ENCODE measurements at places on chromosomes 13 and 19.

- H3K27ac ChIP-seq, result no peak overlapping the region
- H3K4me1 ChIP-seq, result peaks cover 3% of the 10 kb centered on the region
- DNase-seq, result no peak
- no peak overlapping the region for H3K4me3 ChIP-seq
Measured at GRCh38 chr13:100129605-100130004, 40.7 kb downstream of the PCCA start.

GRCh38 chr19:35355791-35356460 is 2.3 kb upstream of the FFAR3 start:
- peak; percentile 59 for DNase-seq
- H3K27ac ChIP-seq, result no peak overlapping the region
- no peaks in the 10 kb centered on the region for H3K27me3 ChIP-seq

- no peaks in the 10 kb centered on the region for H3K4me1 ChIP-seq
- H3K27me3 ChIP-seq, result no peaks in the 10 kb centered on the region
- no peak overlapping the region for H3K4me3 ChIP-seq
- H3K27ac ChIP-seq, result no peak overlapping the region
- no peaks in the 10 kb centered on the region for H3K36me3 ChIP-seq
- DNase-seq, result no peak
Measured at GRCh38 chr13:89737051-89737450, 1610.4 kb upstream of the MIR17HG start.

DNA sequence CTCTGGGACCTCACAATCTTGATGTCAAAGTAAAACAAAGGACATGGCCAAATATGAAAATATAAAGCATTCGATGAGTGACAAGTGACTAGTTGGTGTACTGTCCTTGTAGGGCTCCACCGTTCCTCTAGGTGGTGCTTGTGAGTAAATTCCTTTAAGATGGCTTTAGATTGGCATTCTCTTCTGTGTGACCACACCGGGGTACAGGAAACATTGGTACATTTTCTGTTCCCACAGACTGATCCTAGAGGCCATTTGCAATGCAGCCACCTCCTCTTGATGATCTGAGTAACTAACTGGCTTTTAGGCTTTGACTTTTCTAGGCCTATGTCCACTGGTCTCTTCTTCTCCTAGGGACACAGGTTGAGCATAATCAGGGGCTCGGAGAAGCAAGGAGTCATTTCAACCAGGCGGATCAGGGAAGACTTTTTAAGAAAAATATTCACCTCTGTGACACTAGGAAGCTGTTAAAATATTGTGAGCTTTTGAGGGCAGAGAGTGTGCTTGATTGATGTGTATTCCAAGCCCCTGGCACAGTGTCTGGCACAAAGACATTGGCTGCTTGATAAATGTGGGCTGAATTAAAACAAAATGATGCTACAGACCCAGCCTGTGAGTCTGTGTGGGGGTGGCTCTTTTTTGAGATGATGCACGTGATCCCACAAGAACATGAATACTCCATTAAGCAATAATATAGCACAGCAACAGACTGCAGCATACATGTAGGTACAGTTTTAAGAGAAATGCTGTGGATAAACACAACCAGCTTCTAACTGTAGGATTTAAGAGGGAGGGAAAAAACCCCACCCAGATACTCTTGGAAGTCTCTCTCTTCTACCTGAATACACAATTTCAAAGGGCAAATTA is 21.0 kb downstream of the EPSTI1 start:
- peaks cover 6% of the 10 kb centered on the region for H3K36me3 ChIP-seq
- DNase-seq, result no peak
- H3K27me3 ChIP-seq, result no peaks in the 10 kb centered on the region
- H3K4me1 ChIP-seq, result no peaks in the 10 kb centered on the region
- H3K4me3 ChIP-seq, result no peak overlapping the region
- no peak overlapping the region for H3K27ac ChIP-seq

DNA sequence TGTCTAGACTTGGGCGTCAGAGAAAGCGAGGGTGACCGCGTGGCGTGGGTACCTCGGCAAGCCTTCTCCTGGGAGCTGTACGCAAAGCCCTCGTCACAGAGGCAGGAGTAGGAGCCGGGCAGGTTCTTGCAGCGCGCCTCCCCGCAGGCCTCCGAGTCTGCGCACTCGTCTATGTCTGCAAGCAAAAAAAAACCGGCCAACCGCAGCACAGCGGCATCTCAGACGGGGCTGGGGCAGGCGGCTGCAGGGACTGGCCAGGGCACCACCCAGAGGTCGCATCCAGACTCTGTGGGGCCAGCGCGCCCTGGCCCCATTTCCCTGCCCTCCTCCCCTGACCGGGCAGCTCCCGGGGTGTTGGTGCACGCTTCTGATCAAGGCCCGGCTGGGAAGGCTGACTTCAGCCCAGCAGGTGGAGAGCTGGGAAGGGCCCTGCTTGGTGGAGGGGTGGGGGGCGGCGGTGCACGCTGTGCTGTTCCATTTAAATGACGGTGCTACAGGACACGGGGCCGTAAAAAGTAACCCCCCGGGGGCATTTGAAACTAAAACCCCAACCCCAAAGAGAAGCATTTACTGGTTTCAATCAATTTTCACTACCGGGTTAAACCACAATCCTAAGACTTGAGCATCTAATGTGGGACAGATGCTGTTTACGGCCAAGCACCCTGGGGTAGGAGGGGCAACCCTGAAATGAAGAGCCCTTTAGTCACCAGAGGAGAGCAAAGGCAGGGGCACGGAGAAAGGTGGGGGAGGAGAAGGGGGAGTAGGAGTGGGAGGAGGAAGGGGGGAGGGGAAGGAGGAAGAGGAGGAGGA is 28.2 kb downstream of the GAS6 start:
- DNase-seq, result no peak
- H3K4me3 ChIP-seq, result no peak overlapping the region
- H3K4me1 ChIP-seq, result peaks cover 3% of the 10 kb centered on the region
- H3K36me3 ChIP-seq, result no peaks in the 10 kb centered on the region
- no peak overlapping the region for H3K27ac ChIP-seq

GRCh38 chr19:11067356-11068113 is 21.7 kb upstream of the LDLR start:
- H3K4me3 ChIP-seq, result no peak overlapping the region
- H3K27ac ChIP-seq, result no peak overlapping the region
- peaks cover 7% of the 10 kb centered on the region for H3K36me3 ChIP-seq
- H3K4me1 ChIP-seq, result no peaks in the 10 kb centered on the region
- DNase-seq, result no peak
- H3K27me3 ChIP-seq, result no peaks in the 10 kb centered on the region

DNA sequence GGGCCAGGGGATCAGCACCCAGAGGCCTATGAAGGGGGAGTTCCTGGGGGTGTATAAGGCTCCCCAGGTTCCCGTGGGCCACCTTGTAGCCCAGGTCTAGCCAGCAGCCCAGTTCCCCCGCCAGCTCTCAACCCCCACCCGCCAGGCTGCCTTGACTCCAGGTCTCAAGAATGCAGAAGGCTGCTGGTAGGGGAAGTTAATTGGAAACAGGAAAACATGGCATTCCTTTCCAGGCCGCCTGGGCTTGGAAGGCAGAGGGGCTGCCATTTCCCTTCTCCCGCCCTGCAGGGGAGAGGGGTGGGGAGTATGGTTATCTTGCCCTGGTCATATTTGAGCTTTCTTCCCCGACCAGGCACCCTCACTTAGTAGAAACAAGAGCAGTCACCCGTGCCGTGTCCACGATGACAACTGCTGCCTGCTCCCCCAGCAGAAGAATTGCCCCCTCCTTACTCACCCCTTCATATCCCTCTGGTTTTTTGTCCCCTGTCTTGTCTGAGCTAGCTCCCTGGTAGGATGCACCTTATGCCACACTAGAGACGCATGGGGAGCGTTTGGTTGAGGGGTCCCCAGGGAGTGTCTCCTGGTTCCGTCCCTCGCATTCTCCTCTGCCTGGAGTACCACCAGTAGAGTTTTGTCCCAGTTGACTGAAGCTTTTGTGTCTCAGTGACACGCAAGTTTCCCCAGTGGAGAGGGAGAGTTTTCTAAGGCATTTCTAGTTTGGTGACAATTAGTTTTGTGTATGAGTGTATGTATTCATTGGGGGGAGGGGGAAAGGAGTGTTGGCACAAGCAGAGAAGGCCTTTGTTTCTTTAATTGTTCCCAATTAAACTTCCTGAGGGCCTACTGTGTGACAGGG is 4.5 kb downstream of the BICRA start:
- DNase-seq, result peak; percentile 59
- H3K27me3 ChIP-seq, result no peaks in the 10 kb centered on the region
- H3K4me3 ChIP-seq, result no peak overlapping the region
- peaks cover 12% of the 10 kb centered on the region for H3K4me1 ChIP-seq
- H3K36me3 ChIP-seq, result peaks cover 2% of the 10 kb centered on the region

GRCh38 chr19:55584871-55585270 is 4.2 kb upstream of the ZNF579 start:
- H3K4me1 ChIP-seq, result peaks cover 3% of the 10 kb centered on the region
- no peak for DNase-seq
- no peak overlapping the region for H3K4me3 ChIP-seq
- H3K27me3 ChIP-seq, result no peaks in the 10 kb centered on the region
- H3K36me3 ChIP-seq, result no peaks in the 10 kb centered on the region

DNA sequence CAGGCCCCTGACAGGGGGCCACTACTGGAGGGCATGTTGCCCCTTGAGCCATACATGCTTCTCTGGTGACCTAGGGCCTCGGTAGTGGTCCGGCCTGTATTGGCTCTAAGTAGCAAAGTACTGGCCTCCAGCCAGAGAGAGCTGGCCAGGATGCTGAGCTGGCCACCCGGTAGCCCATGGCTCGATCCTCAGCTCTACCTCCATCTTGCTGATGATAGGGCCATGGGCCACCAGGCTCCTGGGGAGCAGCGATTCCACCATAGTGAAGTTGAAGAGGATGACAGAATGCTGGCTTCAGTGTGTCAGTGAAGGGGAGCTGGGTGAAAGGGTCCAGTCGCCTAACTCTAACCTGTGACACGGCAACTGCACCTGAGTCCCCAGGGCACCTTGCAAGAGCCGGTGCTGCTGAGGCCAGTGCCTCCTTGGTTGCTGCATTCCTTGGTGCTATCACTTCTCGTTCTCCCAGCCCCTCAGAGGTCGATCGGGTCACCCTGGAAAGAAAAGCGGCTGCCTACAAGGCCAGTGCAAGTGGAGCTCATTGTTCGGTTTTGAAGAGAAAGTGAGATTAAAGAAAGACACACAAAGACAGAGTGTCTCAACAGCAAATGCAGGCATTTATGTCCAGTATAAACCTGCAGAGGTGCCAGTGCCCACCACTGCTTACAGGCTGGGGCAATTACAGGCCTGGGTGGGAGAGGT is 5.0 kb downstream of the FPR3 start:
- H3K36me3 ChIP-seq, result no peaks in the 10 kb centered on the region
- peak; percentile 24 for DNase-seq
- peak overlapping the region; percentile 71 for H3K27ac ChIP-seq
- H3K4me1 ChIP-seq, result peaks cover 35% of the 10 kb centered on the region

- no peaks in the 10 kb centered on the region for H3K27me3 ChIP-seq
- DNase-seq, result peak; percentile 91
- H3K4me1 ChIP-seq, result no peaks in the 10 kb centered on the region
- no peaks in the 10 kb centered on the region for H3K36me3 ChIP-seq
Measured at GRCh38 chr19:1025960-1026782, at the start of gene CNN2. TSS of gene CNN2 (plus strand) at chr19:1026608. CDS start at chr19:1026662, 54 bp downstream.

- H3K27me3 ChIP-seq, result peaks cover 4% of the 10 kb centered on the region
- H3K27ac ChIP-seq, result peak overlapping the region; percentile 74
- peak; percentile 69 for DNase-seq
- no peaks in the 10 kb centered on the region for H3K4me1 ChIP-seq
- no peaks in the 10 kb centered on the region for H3K36me3 ChIP-seq
Measured at GRCh38 chr19:41226053-41226873, 7.2 kb downstream of the AXL start.

- no peak for DNase-seq
- no peaks in the 10 kb centered on the region for H3K4me1 ChIP-seq
- H3K4me3 ChIP-seq, result no peak overlapping the region
- no peaks in the 10 kb centered on the region for H3K27me3 ChIP-seq
Measured at GRCh38 chr13:44259045-44260027, 114.3 kb upstream of the SERP2 start.

- peak overlapping the region; percentile 29 for H3K27ac ChIP-seq
- no peaks in the 10 kb centered on the region for H3K4me1 ChIP-seq
- peaks cover 16% of the 10 kb centered on the region for H3K36me3 ChIP-seq
Measured at GRCh38 chr19:39398297-39398864, 7.2 kb downstream of the MED29 start.

DNA sequence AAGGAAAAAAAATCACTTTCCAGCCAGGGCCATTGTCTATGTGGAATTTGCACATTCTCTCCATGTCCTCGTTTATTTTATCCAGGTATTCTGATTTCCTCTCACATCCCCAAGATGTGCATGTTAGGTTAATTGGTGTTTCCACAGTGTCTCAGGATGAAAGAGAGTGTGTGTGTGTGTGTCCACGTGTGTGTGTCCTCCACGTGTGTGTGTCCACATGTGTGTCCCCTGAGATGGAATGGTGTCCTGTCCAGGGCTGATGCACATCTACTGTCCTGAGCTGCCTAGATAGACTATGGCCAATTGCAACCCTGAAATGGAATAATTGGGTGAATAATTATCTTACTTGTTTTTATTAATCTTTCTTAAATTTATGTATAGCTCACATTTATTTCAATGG is 2436.5 kb downstream of the PCDH9 start:
- no peak overlapping the region for H3K4me3 ChIP-seq
- H3K36me3 ChIP-seq, result no peaks in the 10 kb centered on the region
- no peaks in the 10 kb centered on the region for H3K4me1 ChIP-seq
- no peaks in the 10 kb centered on the region for H3K27me3 ChIP-seq
- H3K27ac ChIP-seq, result no peak overlapping the region

GRCh38 chr13:71587817-71588216 is 279.2 kb downstream of the DACH1 start:
- no peak overlapping the region for H3K27ac ChIP-seq
- H3K4me1 ChIP-seq, result peaks cover 17% of the 10 kb centered on the region

- no peaks in the 10 kb centered on the region for H3K36me3 ChIP-seq
- H3K4me1 ChIP-seq, result no peaks in the 10 kb centered on the region
- H3K27ac ChIP-seq, result no peak overlapping the region
- no peaks in the 10 kb centered on the region for H3K27me3 ChIP-seq
- no peak for DNase-seq
Measured at GRCh38 chr13:44840131-44840530, 149.1 kb downstream of the NUFIP1 start.

- H3K4me3 ChIP-seq, result no peak overlapping the region
- H3K4me1 ChIP-seq, result no peaks in the 10 kb centered on the region
- H3K36me3 ChIP-seq, result no peaks in the 10 kb centered on the region
- DNase-seq, result no peak
- H3K27ac ChIP-seq, result no peak overlapping the region
Measured at GRCh38 chr13:63297163-63297562, 1881.5 kb upstream of the PCDH20 start.

- no peaks in the 10 kb centered on the region for H3K27me3 ChIP-seq
- no peak overlapping the region for H3K4me3 ChIP-seq
- no peak for DNase-seq
- H3K27ac ChIP-seq, result no peak overlapping the region
- H3K36me3 ChIP-seq, result peaks cover 2% of the 10 kb centered on the region
Measured at GRCh38 chr13:23828866-23829265, 60.3 kb downstream of the MIPEP start.

DNA sequence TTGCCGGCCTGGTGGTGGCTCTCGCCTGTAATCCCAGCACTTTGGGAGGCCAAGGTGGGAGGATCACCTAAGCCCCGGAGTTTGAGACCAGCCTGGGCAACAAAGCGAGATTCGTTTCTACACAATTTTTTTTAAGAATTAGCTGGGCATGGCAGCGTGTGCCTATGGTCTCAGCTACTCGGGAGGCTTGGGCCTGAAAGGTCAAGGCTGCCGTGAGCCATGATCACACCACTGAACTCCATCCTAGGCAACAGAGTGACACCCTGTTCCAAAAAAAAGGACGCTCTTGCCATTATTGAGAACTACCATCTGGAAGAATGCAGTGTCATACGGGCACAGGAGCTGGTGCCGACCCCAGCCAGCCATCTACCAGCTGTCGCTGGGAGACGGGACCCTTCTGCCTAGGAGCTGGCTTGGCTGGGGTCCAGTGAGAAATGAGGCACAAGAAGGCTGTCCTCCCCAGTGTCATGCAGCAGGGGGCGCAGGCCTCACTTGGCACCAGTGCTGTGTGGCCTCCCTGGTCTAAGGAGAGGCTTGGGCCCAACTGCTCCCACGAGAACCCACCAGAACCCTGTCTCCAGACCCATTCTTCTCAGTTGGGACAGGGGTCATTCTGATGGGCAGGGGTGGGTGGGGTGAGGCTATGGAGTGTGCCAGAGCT is 12.2 kb upstream of the RELB start:
- no peaks in the 10 kb centered on the region for H3K27me3 ChIP-seq
- DNase-seq, result peak; percentile 73

All from lung (tissue), 17 donors.